ENCODE measurements at places on chromosomes 12 and 14.
A peak's percentile ranks its signal among the peaks of the same experiment; 100 is the strongest.

GRCh38 chr14:52077256-52077979, 8.6 kb upstream of the NID2 start:
- DNase-seq = no peak

DNA sequence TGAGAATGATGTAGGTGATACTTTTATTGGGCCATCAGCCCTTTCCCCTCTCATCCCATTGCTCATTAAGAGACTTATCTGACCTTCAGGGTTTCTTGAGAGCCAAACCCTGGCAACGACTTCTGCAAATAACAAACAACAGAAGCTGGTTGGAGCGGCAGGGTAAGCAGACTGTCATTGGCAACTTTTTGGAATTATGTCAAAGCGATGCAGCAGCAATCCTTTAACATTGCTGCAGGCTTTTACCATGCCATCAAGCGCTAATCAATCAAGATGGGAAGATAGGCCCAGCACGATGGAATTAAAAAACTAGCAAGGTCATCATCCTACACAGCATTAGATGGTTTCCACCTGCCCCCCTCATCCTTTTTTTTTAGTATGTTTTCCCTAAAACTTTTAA, 406.1 kb upstream of the PDE3A start:
- DNase-seq = no peak

GRCh38 chr14:65302571-65303189, 109.8 kb upstream of the FUT8 start:
- no peak for DNase-seq

GRCh38 chr12:82723093-82723492, 36.4 kb downstream of the TMTC2 start:
- no peak for DNase-seq

- DNase-seq = no peak
Observed at GRCh38 chr14:102213984-102214658, 74.4 kb downstream of the WDR20 start.

DNA sequence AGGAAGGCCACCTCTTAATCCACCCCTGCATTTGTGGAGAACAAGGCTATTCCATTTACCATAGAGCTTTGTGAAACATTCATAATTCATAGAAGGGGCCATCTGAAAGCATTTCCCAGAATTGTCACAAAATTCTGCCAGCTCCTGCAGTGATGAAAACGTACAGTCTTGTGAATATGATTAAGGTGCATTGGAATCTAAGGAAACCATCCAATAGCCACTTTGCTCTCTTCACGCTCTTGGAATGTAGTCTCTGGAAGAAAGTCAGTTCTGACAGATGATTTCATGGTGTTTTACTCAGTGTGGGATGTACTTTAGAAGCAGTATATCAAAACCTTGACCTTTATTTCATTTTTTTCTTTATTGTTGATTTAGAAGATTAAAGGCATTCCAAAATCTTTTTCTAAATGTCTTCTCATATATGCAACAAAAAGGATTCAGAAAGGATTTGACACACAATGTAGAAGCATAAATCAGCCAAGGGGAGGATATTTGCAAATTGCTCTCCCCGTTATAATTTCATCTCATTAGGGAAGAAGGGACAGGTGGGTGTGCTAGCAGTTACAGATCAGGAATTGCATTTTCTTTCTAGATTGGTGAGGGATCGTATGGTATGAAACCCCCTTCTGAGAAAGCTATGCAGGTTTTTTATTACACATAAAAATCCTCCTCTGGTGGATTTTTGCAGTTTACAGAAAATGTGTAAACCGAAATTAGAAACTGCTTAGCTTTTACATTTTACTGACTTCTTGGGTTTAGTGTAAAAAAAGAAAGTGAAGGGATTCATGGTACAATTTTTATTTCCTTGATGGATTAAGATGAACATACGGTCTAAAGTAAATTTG, 390.2 kb downstream of the LRIG3 start:
- peak; percentile 95 for DNase-seq

- DNase-seq = no peak
Observed at GRCh38 chr12:44381341-44381740, 494.8 kb downstream of the NELL2 start.

DNA sequence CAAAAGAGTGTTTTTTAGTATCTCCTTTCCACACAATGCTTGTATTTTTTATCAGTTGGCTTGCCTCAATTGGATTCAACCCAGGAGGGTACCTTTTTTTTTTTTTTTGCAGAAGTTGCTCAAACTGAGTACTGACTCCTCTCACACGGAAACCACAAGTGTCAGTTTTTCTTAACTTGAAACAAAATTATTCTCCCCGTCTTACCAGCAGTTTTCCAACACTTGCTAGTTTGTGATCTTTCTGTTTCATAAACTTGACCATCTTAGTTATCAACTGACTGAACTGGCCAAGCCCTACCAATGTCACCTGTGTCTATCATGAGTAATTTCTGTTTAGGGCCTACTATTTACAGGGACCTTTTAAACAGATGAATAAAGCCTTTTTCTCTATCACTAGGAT, 34.1 kb upstream of the ITPR2 start:
- no peak for DNase-seq

GRCh38 chr14:58638231-58639197, 752 bp downstream of the DACT1 start:
- DNase-seq = no peak

GRCh38 chr12:8603856-8604255, 8.8 kb downstream of the AICDA start:
- DNase-seq = no peak

GRCh38 chr14:57052705-57053302, 215.9 kb downstream of the EXOC5 start:
- no peak for DNase-seq

- peak; percentile 29 for DNase-seq
Observed at GRCh38 chr14:34911209-34912150, 36.3 kb upstream of the BAZ1A start.

DNA sequence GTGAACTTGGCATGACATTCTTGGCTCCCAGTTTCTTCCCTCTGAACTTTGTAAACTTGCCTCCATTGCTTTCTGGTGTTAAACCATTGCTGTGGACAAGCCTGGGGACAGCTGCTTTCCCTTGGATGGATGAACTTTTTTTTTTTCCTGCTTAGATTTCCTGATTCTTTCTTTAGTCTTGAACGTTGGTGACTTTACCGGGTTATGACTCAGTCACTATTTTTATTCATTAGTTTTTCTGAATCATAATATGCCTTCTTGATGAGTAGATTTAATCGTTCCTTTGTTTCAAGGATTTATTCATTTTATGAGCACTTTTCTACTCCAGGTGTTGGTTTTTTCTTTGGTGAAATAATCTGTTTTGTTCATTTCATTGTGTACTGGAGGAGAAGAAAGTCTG, 155.0 kb upstream of the RTL1 start:
- no peak for DNase-seq

DNA sequence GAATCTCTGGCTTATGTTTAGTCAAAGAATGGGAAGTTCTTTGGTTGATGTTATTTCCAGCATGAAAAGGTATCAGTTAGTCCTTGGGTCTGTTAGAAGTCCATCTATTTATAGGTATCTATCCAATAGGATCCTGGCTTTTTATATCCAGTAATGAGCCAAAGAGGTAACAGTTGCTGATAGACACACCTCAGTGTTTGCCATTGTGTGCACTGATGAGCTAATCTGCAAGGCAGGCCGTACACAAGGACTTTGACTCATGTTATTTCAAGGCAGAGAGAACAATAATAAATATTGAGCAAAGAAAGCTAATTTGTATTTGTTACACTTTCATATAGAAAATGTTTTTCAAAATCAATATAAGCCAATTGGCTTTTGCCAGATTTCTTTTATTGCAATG, 56.4 kb downstream of the GLT1D1 start:
- DNase-seq = no peak

DNA sequence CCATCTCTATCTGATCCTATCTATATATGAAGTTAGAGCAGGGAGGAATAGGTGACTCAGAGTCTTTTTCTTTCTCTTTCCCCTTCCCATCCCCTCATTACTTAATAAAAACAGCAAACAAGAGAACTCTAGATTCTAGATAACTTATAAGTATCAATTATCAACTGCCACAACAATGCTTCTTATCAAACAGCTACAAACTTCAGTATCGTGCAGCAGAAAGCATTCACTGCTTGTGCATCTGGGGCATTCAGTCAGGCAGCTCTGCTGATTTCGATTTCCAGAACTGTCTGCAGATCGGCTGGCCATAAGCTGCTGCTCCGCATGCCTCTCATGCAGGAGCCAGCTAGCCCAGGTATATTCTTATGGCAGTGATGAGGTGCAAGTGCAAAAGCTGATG, 19.4 kb downstream of the A2ML1 start:
- DNase-seq = no peak

- no peak for DNase-seq
Observed at GRCh38 chr12:65296508-65297265, 18.2 kb downstream of the MSRB3 start.

DNA sequence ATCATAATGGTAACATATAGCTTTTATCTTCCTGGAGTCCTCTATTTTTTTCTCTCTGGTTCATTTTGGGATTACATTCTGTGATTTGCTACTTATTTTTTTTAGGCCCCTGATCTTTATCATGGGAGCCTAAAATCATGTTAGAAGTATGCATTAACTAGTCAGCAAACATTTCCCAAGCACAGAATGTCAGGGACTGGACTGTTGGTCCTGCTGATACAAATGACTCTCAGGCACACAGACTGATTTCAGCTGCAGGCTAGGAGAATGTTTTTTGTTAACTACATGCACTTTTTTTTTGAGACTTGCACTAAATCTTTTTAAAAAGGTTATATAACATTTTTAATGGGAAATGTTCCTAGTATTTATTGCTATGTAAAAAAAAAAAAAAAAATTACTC, 131.1 kb downstream of the ACSS3 start:
- DNase-seq = no peak

DNA sequence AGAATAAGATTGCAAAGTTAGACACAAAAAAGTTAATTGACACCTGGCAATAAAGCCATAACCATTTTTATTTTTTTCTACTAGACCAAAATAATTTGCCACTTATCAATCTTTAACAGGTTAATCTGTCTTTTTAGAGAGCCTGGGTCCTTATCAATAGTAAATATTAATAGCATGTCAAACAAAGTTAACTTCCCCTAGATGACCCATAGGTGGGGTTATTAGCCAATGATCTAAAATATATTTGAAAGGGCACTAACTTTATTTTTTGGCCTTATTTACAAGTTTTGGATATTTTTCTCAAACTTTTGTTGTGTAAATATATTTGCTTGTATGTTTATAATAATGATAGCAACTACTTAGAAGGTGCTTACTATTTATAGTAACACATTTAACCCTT, 3.9 kb downstream of the ANKRD33 start:
- no peak for DNase-seq

- DNase-seq = peak; percentile 19
Observed at GRCh38 chr14:50602035-50602434, 42.1 kb downstream of the ATL1 start.

DNA sequence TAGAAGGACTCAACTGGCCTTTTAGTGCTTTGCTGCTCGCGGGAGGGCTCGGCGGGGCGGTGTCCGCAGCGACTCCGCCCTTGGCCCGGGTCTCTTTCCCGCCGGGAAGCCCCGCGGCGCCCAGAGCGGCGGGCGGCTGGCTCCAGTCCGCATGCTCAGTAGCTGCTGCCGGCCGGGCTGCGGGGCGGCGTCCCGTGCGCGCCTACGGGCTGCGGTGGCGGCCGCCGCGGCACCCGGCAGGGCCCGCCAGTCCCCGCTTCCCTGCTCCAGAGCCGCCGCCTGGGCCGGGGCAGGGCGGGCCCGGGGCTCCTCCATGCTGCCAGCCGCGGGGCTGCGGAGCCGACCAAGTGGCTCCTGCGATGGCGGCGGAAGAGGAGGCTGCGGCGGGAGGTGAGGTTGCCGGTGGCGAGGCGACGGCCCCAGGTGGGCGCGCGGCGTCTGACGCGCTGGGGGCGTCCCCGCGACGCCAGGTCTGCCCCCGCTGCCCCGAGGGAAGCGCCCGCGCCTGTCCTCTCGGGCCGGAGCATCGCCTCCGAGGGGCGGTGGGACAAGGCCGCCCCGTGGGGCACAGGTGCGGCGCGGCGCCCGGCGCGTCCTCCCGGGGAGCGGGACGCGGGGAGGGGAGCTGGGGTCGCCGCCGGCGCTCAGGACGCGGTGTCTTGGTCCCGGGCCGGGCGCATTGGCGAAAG, at the start of gene BMAL2:
BMAL2 (plus strand) TSS at position 123 of the 689 bp plus-strand sequence; CDS start at position 360, 237 bp downstream.
- DNase-seq = peak; percentile 42

- DNase-seq = no peak
Observed at GRCh38 chr12:16012117-16012516, 101.0 kb downstream of the DERA start.

- DNase-seq = no peak
Observed at GRCh38 chr12:111221062-111222026, 147.6 kb downstream of the PHETA1 start.

GRCh38 chr12:71220260-71220659, 62.5 kb upstream of the TSPAN8 start:
- no peak for DNase-seq

GRCh38 chr12:54358191-54358944, 5.9 kb downstream of the GPR84 start:
- no peak for DNase-seq

- no peak for DNase-seq
Observed at GRCh38 chr14:105325716-105326567, 11.4 kb downstream of the PACS2 start.

- DNase-seq = no peak
Observed at GRCh38 chr14:52244997-52245396, 22.5 kb upstream of the PTGDR start.

- DNase-seq = peak; percentile 55
Observed at GRCh38 chr14:67837011-67837624, 17.5 kb downstream of the RAD51B start.

- DNase-seq = peak; percentile 56
Observed at GRCh38 chr12:88472775-88473174, 107.5 kb downstream of the KITLG start.

GRCh38 chr12:57694459-57695019, 607 bp downstream of the OS9 start:
- no peak for DNase-seq

GRCh38 chr12:129404556-129404955, 499.3 kb downstream of the TMEM132D start:
- no peak for DNase-seq

DNA sequence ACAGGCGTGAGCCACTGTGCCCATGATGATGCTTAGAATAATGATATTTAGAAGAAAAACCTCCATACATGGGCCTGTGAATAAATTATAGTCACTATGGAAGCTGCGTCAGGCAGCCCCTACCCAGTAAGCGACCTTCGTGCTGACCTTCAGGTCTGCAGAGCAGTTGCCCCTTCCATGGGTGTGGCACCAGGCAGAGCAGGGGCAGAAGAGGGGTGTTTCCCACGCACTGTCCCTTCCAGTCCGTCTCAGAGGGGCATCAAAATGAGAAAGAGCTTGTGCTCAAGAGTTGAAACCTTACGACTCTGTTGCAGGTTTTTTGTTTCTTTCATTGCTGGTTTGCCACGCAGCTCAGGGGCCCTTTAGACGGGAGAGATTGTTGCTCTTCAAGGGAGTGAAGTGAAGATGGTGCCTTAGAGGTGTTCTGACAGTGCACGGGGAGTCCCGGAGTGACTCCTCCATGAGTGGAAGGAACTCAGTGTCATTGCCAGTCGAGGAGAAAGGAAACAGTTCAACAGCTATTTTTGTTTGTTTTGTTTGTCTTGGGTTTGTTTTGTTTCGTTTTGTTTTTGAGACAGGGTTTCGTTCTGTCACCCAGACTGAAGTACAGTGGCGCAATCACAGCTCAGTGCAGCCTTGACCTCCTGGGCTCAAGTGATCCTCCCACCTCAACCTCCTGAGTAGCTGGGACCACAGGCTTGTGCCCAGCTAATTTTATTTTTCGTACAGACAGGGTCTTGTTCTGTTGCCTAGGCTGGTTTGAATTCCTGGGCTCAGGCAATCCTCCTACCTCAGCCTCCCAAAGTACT, 13.9 kb downstream of the CKB start:
- no peak for DNase-seq

GRCh38 chr14:35534873-35535482, 1.0 kb downstream of the INSM2 start:
- DNase-seq = peak; percentile 66

- DNase-seq = no peak
Observed at GRCh38 chr14:95490727-95491451, 25.6 kb downstream of the SYNE3 start.

Measured in NCI-H226 (cell line).